ENCODE measurements at places on chromosomes 7 and 10.

DNA sequence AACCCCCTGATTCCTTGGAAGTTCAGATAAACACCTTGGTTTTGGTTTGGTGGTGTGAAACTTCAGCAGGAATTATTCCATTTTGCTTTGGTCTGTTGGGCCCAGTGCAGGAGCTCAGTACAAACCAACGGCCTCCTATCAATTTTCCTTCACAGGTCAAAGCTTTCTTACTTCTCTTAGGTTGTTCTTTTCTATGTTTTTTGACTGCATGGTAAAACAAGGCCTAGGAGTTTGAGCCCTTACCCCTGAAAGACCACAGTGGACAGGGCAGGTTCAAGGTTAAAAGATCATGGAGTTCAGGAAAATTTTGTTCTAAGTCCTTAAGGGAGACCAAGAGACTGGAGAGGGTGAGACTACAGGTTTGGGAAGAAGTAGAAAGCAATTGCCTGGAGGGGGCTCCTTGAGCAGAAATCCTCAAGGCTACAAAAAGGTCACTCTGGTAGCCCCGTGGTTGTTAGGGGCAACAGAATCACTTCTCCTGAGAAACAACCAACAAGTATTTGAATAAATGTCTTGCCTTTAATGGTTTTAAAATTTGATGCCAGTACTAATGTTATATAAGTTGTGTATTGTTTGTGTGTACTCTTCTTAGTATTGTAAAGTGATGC lies 40.9 kb upstream of the FHIP2A start:
- DNase-seq, result no peak

- no peak for DNase-seq
These were observed 163.3 kb downstream of the RPS24 start for GRCh38 chr10:78196964-78197363.

GRCh38 chr10:52688899-52689298 lies 83.7 kb downstream of the MBL2 start:
- no peak for DNase-seq

DNA sequence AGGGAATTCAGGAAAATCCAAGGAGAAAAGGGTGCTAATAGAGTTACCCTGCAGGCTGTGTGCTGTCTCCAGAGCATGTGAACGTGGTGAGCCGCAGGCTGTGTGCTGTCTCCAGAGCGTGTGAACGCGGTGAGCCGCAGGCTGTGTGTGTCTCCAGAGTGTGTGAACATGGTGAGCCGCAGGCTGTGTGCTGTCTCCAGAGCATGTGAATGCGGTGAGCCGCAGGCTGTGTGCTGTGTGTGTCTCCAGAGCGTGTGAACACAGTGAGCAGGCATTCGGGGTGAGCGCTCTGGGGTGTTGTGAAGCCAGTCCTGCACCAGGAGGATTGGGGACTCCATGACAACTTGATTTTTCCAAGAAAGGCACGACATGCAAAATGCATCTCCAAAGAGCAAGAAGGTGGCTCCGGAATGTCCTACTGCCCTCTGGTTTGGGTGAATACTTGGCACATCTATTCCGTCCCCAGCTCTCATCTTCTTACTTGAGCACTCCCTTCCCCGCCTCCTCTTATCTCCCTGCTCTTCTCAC lies 407.9 kb upstream of the SHH start:
- no peak for DNase-seq

GRCh38 chr10:124041675-124042445 lies 51.5 kb downstream of the CHST15 start:
- no peak for DNase-seq

- no peak for DNase-seq
These were observed 23.9 kb upstream of the LEP start for GRCh38 chr7:128217030-128217805.

- DNase-seq, result no peak
These were observed 49.2 kb downstream of the SVIL start for GRCh38 chr10:29585488-29585976.

Measured in activated CD8-positive, alpha-beta memory T cell treated with anti-CD3 and anti-CD28 coated beads for 48 hours (primary cell).